Activated CD8-positive, alpha-beta T cell treated with anti-CD3 and anti-CD28 coated beads, Interleukin-2, amount 10 ng/mL, durations not matched to agents 7 days and 5 days (primary cell): ENCODE measurements at places on chromosomes 13 and 19. TPM values are rescaled to one million over a fixed set of nuclear protein-coding genes. Genes with fewer than 3 reads are reported as not detected.

DNA sequence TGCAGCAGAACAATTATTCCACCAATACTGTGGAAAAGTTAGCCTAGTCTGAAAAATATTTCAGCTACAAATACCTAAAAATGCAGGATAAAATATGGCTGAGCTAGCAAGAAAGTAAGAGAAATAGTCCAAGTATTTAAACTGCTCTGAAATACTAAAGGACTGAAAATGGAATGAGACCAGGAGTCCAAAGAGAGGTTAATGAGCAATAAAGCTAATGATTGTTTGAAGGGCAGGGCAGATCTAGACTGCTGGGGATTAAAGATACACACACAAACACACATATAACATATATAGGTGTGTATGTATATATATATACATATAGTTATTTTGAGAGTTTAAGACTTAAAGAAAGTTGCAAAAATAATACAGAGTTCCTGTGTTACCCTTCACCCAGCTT lies 2.6 kb upstream of the CDADC1 start:
- H3K36me3 ChIP-seq, result peaks cover 12% of the 10 kb centered on the region
- no peak overlapping the region for H3K27ac ChIP-seq
- peaks cover 27% of the 10 kb centered on the region for H3K4me1 ChIP-seq
- peaks cover 19% of the 10 kb centered on the region for H3K27me3 ChIP-seq
- no peak overlapping the region for H3K4me3 ChIP-seq
- DNase-seq, result no peak

- DNase-seq, result peak; percentile 74
- peaks cover 37% of the 10 kb centered on the region for H3K36me3 ChIP-seq
- H3K4me3 ChIP-seq, result peak overlapping the region; percentile 77
Observed at GRCh38 chr19:10424011-10424637, 3.8 kb downstream of the PDE4A start.

DNA sequence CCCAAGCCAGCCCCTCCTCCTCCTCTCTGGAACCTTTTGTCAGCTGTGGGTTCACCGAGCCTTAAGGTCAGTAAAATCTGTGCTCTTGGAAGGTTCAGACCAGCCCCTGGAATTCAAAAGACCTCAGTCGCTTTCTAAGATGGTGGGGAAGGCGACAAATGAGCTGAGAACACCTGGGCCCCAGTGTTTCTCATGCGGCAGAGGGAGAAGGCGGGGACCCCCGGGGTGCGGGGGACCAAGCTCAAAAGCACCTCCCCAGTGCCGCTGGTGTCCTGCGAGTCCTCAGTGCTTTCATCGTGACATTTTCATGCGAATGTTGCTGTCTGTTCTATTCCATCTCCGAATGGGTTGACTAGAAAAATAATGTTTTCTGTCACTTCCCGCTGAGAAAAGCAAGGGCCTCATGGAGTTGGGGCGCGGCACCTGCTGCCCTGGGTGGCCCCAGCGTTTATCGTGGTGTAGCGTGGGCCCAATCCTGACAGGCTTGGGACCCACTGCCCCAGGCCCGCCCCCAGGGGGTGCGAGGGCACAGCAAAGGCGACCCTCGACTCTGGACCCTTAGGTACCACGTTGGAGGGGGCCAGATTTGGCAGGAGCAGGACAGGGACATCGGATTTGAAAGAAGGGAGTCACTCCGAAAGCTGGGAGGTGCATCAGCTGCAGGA lies 751 bp upstream of the NTN5 start:
- no peaks in the 10 kb centered on the region for H3K36me3 ChIP-seq
- H3K27me3 ChIP-seq, result peaks cover 2% of the 10 kb centered on the region
- peaks cover 6% of the 10 kb centered on the region for H3K4me1 ChIP-seq
- no peak overlapping the region for H3K27ac ChIP-seq
- H3K4me3 ChIP-seq, result no peak overlapping the region

DNA sequence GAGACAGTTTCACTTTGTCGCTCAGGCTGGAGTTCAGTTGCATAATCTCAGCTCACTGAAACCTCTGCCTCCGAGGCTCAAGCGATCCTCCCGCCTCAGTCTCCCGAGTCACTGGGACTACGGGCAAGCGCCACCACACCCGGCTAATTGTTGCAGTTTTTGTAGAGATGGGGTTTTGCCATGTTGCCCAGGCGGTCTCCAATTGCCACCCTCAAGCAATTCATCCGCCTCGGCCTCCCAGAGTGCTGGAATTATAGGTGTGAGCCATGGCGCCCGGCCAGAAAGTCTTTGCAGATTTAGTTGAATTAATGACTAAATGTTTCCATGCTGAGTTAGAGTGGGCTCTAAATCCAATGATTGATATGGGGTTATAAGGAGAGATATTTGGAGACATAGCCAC lies 4.5 kb upstream of the CADM4 start:
- no peak overlapping the region for H3K4me3 ChIP-seq
- no peak overlapping the region for H3K27ac ChIP-seq
- peaks cover 29% of the 10 kb centered on the region for H3K27me3 ChIP-seq

DNA sequence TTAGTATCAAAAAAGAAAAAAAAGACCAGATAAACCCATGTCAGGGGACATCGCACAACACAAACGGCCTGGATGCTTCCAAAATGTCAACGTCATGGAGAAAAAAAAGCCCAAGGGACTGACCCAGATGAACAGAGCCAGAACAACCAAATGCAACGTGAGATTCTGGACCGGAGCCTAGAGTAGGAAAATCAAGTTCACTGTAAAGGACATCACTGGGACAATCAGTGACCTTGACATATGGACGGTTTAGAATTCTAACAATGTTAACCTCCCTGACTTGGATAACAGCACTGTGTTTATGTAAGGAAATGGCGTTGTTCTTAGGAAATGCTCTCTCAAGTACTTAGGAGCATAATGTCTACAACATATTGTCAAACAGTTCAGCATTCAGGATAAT lies 15.1 kb upstream of the EMP3 start:
- no peak overlapping the region for H3K27ac ChIP-seq
- no peaks in the 10 kb centered on the region for H3K36me3 ChIP-seq
- peaks cover 3% of the 10 kb centered on the region for H3K27me3 ChIP-seq
- H3K4me3 ChIP-seq, result no peak overlapping the region

GRCh38 chr13:80157261-80157932 lies 183.5 kb downstream of the SPRY2 start:
- no peaks in the 10 kb centered on the region for H3K4me1 ChIP-seq
- no peaks in the 10 kb centered on the region for H3K27me3 ChIP-seq
- no peak for DNase-seq
- no peaks in the 10 kb centered on the region for H3K36me3 ChIP-seq

- no peaks in the 10 kb centered on the region for H3K4me1 ChIP-seq
- H3K27me3 ChIP-seq, result no peaks in the 10 kb centered on the region
- no peak overlapping the region for H3K4me3 ChIP-seq
- no peaks in the 10 kb centered on the region for H3K36me3 ChIP-seq
Observed at GRCh38 chr13:107375701-107376340, 807.9 kb upstream of the ARGLU1 start.

DNA sequence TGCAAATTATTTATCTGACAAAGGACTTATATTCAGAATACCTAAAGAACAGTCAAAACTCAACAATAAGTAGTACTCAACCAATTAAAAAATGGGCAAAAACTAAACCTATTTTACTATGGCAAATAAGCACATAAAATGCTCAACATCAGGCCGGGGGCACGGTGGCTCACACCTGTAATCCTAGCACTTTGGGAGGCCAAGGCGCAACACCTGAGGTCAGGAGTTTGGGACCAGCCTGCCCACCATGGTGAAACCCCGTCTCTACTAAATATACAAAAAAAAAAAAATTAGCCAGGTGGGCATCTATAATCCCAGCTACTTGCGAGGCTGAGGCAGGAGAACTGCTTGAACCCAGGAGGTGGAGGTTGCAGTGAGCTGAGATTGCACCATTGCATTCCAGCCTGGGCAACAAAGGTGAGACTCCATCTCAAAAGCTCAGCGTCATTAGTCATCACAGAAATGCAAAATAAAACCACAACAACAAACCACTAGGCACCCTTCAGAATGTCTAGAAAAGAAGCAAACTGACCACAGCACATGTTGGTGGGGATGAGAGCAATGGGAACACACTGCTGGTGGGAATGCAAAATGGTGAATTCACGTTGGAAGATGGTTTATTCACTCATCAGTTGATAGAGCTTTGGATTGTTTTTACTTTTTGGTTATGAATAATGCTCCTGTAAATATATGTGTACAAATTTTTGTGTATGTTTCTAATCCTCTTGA lies 180.6 kb upstream of the SOX1 start:
- no peaks in the 10 kb centered on the region for H3K4me1 ChIP-seq
- H3K27ac ChIP-seq, result no peak overlapping the region
- H3K27me3 ChIP-seq, result no peaks in the 10 kb centered on the region
- no peak overlapping the region for H3K4me3 ChIP-seq
- no peaks in the 10 kb centered on the region for H3K36me3 ChIP-seq
- no peak for DNase-seq

- H3K36me3 ChIP-seq, result peaks cover 53% of the 10 kb centered on the region
- DNase-seq, result no peak
- H3K27ac ChIP-seq, result no peak overlapping the region
- peaks cover 22% of the 10 kb centered on the region for H3K4me1 ChIP-seq
- H3K4me3 ChIP-seq, result no peak overlapping the region
Observed at GRCh38 chr19:10805758-10806247, 30.2 kb downstream of the TMED1 start.

The METTL21C gene
- total RNA-seq, result not detected

The SOX1 gene
- total RNA-seq, result not detected

The FBN3 gene
- total RNA-seq, result 0.03 TPM

The DPF1 gene
- 0.16 TPM for total RNA-seq

The RAB20 gene
- total RNA-seq, result 3.9 TPM
